Left cardiac atrium (tissue), 4 donors: ENCODE measurements at places on chromosomes 2 and 18.

GRCh38 chr2:217741381-217741955, 261.3 kb downstream of the TNS1 start:
- DNase-seq: no peak

DNA sequence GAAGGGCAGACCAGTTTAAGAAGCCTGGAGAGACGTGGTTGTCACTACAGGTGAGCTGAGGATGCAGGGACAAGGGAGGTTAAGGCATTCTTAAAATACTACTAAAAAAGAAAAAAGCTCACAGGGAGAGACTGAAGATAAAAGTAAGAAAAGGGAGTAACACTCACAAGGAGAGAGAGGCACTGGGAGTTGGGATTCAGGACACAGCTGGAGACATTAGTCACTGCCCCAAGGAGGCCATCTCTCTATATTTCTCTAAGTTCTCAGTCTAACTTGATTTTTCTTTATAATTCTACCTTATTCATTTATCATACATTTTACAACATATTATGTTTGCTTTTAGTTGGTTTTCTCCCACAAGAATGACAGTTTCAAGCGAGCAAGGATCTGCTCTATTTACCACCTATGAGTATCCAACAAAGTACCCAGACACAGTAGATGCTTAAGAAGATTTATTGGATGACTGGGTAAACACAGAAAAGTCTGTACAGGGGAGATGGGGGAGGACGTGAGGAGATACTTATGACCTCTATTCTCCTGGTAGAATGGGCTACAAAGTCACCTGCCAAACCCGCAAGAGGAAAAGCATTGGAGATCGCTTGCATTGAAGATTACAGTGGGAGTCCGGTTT, 2.2 kb downstream of the SERPINE2 start:
- DNase-seq: no peak

DNA sequence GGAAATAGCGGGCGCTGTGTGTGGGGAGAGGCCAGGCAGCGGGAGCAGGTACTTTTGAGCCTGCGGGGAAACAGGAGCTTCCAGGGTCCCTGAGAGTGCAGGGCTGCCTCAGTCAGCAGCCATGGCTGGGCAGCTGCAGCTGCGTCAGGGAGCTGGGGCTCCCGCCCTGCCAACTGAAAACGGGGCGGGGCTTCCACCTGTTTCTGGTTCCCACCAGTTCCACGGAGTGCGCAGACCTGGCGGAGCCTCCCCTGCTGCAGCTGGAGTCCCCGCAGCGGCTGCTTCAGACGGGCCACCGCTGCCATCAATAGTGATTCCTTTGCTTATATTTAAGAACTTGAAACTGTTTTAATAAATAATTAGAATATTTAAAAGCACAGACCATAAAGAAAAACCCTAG, 30.6 kb upstream of the RPRM start:
- no peak for DNase-seq

DNA sequence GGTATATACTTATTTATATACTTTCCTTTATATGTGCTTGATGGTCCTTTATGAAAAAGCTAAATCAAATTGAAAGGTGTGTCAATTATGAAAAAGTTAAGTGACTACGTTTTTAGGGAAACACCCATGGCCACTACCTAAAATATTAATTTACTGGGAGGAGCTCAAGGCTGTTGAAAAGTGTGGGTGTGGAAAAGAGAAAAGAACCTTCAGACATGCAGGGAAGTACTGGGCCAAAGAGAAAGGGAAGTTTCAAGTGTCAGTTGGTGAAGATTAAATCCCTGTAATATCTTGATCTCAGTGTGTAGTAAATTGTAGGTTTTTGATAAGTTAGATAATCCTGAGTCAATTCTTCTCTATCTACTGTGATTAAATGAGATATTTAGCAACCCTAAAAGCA, 6.2 kb upstream of the GKN1 start:
- no peak for DNase-seq

DNA sequence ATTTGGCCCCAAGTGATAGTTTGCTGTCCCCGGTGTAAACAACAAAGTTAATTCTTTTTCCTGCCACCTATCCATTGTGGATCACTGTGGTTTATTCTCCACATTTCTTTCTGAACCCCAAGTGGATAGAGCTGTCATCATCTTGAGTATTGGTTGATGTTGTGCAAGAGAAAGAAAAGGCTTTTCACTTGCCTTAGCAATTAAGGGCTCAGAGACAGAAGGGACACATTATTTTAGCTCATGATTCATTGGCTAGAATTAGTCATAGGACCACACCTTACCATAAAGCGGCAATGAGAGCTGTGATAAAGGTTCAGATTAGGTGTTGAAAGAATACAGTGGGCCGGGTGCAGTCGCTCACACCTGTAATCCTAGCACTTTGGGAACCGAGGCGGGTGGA, 442.1 kb upstream of the DCC start:
- no peak for DNase-seq

DNA sequence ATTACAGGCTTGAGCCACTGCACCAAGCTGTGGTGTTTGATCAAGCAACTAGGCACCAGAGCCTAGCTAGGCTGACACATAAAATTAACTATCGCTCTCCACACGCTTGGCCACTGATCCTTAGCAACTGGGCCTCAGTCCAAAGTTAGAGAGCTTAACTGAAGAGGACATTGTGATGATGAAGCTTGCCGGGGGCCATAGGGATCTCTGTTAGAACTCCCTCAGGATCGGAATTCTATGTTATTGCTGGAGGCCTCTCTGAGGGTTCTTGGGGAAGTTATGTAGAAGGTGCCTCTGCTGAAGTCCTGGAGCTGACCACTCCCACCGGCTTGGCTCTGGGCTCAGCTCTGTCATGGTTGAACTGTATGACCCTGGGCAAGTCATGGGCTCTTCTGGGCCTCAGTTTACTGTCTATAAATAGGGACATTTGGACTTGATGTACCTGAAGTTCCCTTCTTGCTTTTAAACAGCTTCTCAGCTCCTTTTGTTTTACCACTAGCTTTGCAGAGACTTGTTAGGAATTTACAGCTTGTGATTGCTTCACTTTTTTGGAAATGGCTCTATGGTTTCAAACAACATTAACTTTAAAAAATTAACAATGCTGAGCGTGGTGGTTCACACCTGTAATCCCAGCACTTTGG, 44.1 kb downstream of the GATA6 start:
- peak; percentile 43 for DNase-seq

GRCh38 chr2:55721596-55722215, 28.1 kb upstream of the PNPT1 start:
- DNase-seq: no peak

DNA sequence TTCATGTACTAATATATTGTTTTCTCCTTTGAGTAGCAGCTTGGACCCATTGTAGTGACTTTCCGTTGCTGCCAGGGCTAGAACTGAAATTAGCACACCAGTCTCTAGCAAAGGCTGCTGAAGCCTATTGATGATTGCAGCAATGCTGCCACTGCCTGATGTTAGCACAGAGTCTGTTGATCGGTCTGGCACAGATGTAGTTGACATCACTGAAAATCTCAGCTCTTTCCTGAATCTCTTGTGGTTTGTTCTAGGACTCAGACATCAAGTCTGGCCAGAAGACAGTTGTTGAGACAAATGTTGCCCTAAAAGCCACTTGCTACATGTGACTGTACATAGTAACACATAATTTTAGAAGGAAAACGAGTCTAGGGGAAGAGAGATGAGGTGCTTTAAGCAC, 47.2 kb downstream of the VAPA start:
- no peak for DNase-seq

GRCh38 chr2:62382757-62383156, 123.2 kb downstream of the TMEM17 start:
- no peak for DNase-seq

GRCh38 chr2:120308038-120308910, 37.7 kb upstream of the INHBB start:
- DNase-seq: no peak

GRCh38 chr2:215357660-215358059, 45.8 kb downstream of the ATIC start:
- DNase-seq: no peak

- no peak for DNase-seq
These were observed 45.0 kb downstream of the METTL4 start for GRCh38 chr18:2526329-2526728.

DNA sequence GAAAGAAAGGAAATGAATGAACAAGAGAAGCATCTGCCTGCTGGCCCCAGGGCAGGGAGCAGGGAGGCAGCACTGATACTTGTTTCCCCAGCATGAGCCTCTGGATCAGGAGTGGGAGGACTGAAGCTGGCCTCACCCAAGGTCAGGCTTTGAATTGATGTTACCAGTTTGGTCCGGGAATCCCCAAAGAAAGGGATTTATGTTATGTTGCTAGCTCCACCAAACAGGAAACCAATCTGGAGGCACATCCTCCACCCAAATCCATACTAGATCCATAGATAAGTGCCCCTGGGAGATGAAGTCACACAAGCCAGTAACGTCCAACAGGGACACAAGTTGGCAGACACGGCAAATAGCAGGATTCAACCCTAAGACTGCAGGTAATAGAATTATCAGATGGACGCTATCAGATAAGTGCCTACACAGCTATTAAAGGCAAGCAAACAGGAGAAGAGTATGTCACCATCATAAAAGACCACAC, 85.9 kb downstream of the MTCL1 start:
- DNase-seq: no peak

DNA sequence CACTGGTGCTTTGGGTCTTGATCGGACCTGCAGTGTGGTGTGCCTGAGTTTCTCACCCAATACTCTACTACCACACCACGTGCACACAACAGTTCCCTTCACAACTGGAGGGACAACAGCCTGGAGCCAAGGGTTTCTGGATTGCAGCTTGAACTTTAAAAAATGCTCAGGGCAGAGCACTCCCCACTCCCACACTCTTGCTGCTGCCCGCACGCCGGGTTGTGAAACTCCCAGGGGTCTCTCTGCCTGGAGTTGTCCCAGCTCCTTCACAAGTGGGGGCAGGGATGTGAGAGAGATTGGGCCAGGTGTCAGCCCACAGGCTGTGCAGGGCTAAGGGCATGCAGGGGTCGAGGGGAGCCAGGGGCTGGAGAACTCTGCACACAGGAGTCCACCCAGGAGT, 89.4 kb downstream of the GALR1 start:
- no peak for DNase-seq

DNA sequence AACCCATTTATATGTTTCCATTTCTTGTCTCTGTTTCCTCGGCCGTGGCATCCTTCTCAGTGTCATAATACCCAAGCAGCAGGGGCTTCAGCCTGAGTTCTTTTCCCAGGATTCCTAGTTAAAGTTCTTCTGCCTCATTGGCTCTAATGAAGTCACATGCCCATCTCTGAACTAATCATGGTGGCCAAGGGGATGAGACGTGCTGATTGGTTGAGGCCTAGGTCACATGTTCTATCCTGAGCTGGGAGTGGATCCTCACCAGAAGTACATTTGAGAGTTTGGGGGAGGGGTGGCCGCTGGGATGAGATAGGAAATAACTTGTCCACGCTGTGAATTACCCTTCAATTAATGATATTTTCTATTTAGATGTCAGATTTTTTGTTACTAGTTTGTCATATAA, 3.8 kb upstream of the UGT1A5 start:
- no peak for DNase-seq

DNA sequence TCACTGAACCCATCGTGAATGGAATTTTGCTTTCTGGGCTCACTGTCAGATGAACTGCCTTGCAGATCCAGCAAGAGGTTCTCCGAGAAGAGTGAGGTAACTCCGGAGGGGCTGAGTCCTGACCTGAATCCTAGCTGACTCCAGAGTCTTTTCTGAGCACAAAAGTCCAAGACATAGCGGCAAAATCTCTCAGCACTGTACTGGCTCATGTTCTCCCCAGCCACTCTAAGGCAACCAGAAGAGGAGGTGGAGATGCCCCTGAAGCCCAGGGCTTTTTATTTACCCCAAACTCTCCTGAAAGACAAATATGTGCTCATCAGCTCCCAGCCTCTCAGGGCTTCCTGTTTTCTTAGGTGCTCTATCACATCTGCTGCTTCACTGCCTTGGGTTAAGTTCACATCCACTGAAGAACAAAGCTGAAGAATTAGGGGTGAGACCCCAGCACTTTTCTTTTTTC, 221.8 kb downstream of the MREG start:
- DNase-seq: no peak
